ENCODE measurements at places on chromosomes 4 and X.

- DNase-seq = no peak
Measured at GRCh38 chr4:25884031-25884782, 21.4 kb upstream of the SEL1L3 start.

GRCh38 chrX:48802089-48802904, 430 bp downstream of the HDAC6 start:
- peak; percentile 54 for DNase-seq

DNA sequence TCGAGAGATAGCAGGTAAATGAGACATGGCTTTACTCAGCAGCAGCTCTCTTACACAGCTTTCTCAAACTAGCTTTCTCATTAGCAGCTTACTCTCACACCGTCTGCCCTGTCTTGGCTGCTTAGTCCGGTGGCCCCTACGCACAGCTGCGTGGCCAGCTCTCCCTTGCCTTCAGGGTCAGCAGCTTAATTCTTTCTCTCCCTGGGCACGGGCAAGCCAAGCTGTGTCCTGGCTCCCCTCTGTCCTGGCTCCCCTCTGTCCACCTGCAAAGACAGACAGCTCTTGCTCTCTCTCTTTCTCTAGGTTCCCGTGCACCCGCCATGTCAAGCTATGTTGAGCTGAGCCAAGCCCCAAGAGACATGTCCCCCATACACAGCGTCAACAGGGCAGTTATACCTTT, 39.4 kb downstream of the ZNF185 start:
- DNase-seq = no peak

- no peak for DNase-seq
Measured at GRCh38 chr4:1813915-1814314, 20.8 kb downstream of the FGFR3 start.

DNA sequence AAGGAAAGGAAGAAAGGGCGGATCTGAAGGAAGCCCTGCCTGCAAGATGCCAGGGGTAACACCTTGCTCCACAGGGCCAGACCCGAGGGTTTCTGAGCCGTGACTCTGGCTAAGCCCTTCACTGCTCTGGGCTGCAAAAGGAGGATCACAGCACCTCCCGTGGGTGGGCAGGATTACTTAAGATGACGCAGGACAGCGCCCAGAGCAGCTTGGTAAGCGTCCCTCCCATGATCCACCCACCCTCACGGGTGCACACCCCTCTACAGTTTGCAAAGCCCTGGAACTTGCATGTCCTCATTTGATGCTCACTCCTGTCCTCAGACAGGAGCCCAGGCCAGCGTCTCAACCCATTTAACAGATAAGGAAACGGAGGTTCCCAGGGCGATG, 64.9 kb downstream of the CRMP1 start:
- no peak for DNase-seq

DNA sequence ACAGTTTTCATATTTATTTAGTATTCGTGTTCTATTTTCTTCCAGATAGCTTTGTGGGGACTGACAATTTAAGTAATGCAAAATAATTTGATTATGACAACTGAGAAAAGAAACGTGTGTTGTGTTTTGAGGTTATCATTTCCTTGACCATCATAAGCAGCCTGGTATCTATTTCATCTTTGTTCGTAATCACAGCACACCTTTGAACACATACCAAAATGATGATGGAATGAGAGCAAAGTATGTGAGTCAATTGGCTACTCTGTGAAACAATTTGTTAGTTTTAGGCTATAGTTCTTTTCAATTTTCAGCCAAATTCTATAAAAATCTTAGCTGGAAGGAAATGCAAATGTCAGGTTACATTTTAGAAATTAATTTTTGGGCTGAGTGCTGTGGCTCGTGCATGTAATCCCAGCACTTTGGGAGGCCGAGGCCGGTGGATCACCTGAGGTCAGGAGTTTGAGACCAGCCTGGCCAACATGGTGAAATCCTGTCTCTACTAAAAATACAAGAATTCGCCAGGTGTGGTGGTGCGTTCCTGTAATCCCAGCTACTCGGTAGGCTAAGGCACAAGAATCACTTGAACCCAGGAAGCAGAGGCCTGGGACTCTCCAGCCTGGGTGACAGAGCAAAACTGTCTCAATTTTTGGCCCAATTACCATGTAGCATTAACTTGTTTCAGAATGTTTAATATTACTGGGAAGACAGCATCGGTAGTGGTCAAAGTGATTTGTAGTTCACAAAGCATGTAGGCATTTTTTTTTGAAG, 1.1 kb upstream of the DUSP21 start:
- DNase-seq = no peak
